ENCODE measurements at places on chromosomes 13 and 19. TPM values are rescaled to one million over a fixed set of nuclear protein-coding genes. Genes with fewer than 3 reads are reported as not detected.

ITGBL1 gene
- 0.81 TPM for total RNA-seq

FUZ gene
- total RNA-seq = 21.0 TPM

ICAM4 gene
- total RNA-seq = not detected

SIGLEC12 gene
- total RNA-seq = not detected

DNA sequence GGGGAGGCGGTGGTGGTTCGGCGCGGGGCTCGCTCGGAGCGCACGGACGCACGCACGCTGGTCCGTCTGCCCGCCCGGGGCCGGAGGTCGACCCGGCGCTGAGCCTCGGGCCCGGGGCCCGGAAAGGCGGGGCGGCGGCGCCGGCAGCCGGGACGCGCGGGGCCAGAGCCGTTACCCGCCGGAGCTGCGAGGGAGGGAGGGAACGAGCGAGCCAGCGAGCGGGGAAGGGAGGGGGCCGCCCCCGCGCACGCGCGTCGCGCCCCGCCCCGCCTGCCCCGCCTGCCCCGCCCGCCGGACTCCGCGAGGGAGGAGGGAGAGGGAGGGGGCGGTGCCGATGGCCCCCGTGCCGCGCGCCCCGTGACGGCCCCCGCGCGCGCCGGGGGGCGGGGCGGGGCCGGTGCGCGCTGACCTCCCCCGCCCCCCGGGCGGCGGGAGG, 15.0 kb downstream of the CIC start:
- H3K36me3 ChIP-seq = peaks cover 20% of the 10 kb centered on the region
- H3K27me3 ChIP-seq = no peaks in the 10 kb centered on the region
- H3K27ac ChIP-seq = peak overlapping the region; percentile 99
- peak; percentile 94 for DNase-seq

DNA sequence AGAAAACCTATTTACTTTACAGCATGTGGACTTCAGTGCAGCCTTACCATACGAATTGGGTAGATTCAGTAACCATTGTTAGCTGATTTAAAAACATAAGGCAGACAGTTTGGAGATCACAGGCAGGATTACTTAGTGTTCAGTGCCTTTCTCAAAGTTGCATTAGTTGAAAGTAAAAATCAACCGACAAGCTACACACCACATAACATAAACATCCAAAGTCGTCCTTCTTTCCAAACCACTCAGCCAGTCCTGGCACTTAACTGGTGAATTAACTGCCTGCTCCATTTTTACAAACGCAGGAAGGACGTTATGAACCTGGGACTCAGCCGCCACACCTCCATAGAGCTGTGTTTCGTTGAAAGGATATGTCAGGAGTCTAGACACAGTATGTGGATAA, 91.4 kb downstream of the COL4A1 start:
- DNase-seq = no peak
- H3K27ac ChIP-seq = peak overlapping the region; percentile 87
- peaks cover 15% of the 10 kb centered on the region for H3K36me3 ChIP-seq
- H3K27me3 ChIP-seq = no peaks in the 10 kb centered on the region
- no peak overlapping the region for H3K4me3 ChIP-seq

DNA sequence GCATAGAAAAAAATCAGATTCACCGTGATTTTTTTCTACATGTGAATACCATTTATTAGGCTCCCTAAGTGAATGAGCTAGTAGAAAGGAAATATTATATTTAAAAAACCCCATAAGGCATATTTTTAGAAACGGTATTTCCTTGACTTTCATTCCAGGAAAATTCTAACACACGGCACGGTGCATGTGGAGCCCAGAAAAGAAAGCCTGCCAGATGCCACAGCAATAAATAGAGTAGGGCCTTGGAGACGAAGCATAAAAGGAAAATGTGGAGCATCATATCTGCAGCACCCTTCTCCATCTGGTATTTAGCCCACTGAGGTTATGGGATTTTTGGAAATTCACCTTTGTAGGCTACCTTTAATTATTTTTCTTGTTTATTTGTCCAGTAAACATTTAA, 314.4 kb downstream of the ENOX1 start:
- no peaks in the 10 kb centered on the region for H3K36me3 ChIP-seq
- H3K4me3 ChIP-seq = no peak overlapping the region
- peaks cover 9% of the 10 kb centered on the region for H3K4me1 ChIP-seq
- no peaks in the 10 kb centered on the region for H3K27me3 ChIP-seq
- DNase-seq = no peak

GRCh38 chr13:99812625-99813024, 158.9 kb downstream of the ZIC5 start:
- H3K27ac ChIP-seq = no peak overlapping the region
- no peak overlapping the region for H3K4me3 ChIP-seq
- H3K4me1 ChIP-seq = no peaks in the 10 kb centered on the region

- no peak overlapping the region for H3K4me3 ChIP-seq
- H3K27ac ChIP-seq = no peak overlapping the region
- H3K27me3 ChIP-seq = no peaks in the 10 kb centered on the region
- no peaks in the 10 kb centered on the region for H3K4me1 ChIP-seq
These were observed 1707.6 kb upstream of the SLC10A2 start for GRCh38 chr13:104773775-104774174.

DNA sequence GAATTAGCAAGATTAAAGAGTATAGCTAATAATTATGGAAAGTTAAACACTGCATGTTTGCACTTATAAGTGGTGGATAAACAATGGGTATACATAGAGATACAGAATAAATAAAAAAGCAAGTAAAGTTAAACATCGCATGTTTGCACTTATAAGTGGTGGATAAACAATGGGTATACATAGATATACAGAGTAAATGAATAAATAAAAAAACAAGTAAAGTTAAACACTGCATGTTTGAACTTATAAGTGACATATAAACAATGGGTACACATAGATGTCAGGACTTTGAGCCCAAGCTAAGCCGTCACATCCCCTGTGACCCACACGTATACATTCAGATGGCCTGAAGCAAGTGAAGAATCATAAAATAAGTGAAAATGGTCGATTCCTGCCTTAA, 1533.3 kb upstream of the SPRY2 start:
- DNase-seq = no peak
- no peak overlapping the region for H3K27ac ChIP-seq
- H3K4me1 ChIP-seq = no peaks in the 10 kb centered on the region
- no peaks in the 10 kb centered on the region for H3K27me3 ChIP-seq

- DNase-seq = no peak
- peaks cover 14% of the 10 kb centered on the region for H3K36me3 ChIP-seq
- no peak overlapping the region for H3K4me3 ChIP-seq
- no peaks in the 10 kb centered on the region for H3K4me1 ChIP-seq
- no peaks in the 10 kb centered on the region for H3K27me3 ChIP-seq
- no peak overlapping the region for H3K27ac ChIP-seq
These were observed 25.8 kb downstream of the EPN1 start for GRCh38 chr19:55700813-55701212.

- no peaks in the 10 kb centered on the region for H3K4me1 ChIP-seq
- H3K36me3 ChIP-seq = no peaks in the 10 kb centered on the region
- DNase-seq = no peak
- no peaks in the 10 kb centered on the region for H3K27me3 ChIP-seq
- H3K27ac ChIP-seq = no peak overlapping the region
These were observed 668.1 kb downstream of the SLITRK5 start for GRCh38 chr13:88339271-88339741.

DNA sequence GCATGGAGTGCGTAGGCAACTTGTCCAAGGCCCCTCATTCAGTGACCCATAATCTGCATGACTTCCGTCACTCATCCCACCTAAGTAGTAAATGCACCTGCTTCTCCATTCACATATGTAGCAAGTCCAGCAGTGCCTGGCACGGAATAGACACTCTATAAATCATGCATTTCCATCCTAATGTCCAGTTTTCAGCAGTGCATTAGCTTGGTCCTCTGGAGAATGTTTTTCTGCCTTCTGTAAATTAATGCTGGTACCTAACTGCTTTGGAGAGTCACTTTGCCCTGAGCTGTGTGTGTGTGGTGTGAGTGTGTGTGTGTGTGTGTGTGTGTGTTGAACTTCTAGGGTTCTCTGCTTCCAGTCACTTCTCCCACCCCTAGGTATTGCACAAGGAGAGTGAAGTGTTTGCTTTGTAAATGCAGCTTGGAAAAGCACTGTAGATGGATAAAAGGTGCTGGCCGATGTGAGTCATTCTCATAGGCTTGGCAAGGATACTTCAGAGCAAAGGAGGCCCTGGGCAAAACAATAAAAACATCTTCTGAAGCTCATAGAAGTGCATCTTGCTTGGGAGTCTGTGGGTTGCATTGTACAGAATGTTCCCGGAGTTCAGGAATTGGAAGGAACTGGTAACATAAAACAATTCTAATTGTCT, 181.8 kb downstream of the KATNAL1 start:
- peak; percentile 90 for DNase-seq
- peak overlapping the region; percentile 81 for H3K27ac ChIP-seq
- no peaks in the 10 kb centered on the region for H3K4me1 ChIP-seq
- no peaks in the 10 kb centered on the region for H3K36me3 ChIP-seq
- no peaks in the 10 kb centered on the region for H3K27me3 ChIP-seq

DNA sequence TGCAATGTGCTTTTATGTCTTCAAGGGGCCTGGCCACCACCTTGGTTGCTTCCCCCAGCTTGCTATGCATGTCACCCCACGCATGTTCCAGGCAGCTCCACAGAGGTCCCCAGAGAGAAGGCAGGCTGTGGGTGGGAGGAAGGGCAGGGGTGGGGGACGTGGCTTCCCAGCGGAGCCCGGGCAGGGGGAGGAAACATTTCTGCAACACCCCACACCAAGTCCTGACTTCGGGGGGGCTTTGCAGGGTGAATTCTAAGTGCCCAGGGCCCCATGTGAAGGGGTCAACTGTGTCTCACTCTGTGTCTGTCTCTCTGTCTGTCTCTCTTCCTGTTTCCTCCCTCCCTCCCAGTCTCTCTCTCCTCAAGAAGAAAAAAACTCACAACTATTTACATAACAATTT, 39.6 kb downstream of the LTBP4 start:
- no peak overlapping the region for H3K4me3 ChIP-seq
- DNase-seq = peak; percentile 71
- H3K27me3 ChIP-seq = no peaks in the 10 kb centered on the region
- H3K36me3 ChIP-seq = no peaks in the 10 kb centered on the region
- H3K4me1 ChIP-seq = peaks cover 22% of the 10 kb centered on the region

DNA sequence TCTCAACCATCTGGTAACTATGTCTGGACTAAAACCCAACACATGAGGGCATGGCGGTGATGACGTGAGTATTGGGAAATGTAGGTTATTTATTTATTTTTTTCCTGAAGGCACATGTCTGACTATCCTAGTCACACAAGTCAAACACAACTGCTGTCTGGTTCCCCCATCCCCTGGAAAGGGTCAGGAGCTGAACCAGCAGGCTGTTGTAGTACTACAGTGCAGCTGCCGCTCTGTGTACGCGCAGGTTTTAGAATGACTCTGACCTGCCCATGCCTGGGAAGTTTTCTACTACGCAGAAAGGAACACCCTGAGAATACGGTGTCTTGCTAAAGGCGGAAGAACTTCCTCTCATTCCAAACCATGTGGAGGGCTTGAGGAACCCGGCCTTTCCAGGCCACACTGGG, 1.2 kb downstream of the SLC7A1 start:
- no peaks in the 10 kb centered on the region for H3K36me3 ChIP-seq
- peak; percentile 78 for DNase-seq
- no peaks in the 10 kb centered on the region for H3K4me1 ChIP-seq

- H3K4me3 ChIP-seq = no peak overlapping the region
- no peak for DNase-seq
- H3K27me3 ChIP-seq = no peaks in the 10 kb centered on the region
- no peaks in the 10 kb centered on the region for H3K36me3 ChIP-seq
- no peaks in the 10 kb centered on the region for H3K4me1 ChIP-seq
These were observed 283.8 kb downstream of the DCT start for GRCh38 chr13:94195715-94196114.

DNA sequence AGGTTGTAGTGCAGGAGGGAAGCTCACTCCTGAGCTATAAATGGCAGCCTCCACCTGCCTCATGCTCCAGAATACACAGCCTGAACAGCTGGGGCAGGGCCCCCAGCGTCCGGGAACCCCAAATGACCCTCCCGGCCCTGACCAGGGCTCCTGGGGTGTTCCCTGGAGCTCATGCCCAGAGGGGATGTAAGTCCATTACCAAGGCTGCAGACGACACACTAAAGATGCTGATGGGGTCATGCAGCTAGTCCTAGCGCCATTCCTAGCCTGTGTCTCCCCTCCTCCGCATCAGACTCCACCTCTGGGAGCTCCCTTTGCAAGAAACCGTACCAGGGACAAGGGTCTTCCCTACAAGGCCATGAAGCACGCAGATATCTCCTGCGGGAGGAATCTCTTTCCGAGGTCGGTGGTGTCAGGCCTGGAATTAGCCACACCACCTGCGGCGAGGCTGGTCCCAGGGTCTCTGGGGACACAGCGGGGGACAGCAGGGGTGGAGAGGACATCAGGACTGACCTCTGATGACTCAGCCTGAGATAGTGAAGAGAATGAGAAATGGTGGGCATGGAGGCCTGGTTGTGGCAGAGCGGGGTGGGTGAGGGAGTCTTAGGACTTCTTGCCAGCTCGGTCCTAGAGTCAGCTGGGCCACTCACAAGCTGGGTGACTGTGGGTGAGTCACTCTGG, 11.9 kb upstream of the TPM4 start:
- peak overlapping the region; percentile 100 for H3K27ac ChIP-seq
- DNase-seq = no peak
- H3K36me3 ChIP-seq = no peaks in the 10 kb centered on the region
- peaks cover 22% of the 10 kb centered on the region for H3K4me1 ChIP-seq
- H3K4me3 ChIP-seq = no peak overlapping the region

GRCh38 chr13:47216176-47216822, 319.4 kb upstream of the HTR2A start:
- DNase-seq = no peak
- H3K4me1 ChIP-seq = no peaks in the 10 kb centered on the region
- H3K36me3 ChIP-seq = no peaks in the 10 kb centered on the region
- H3K27me3 ChIP-seq = no peaks in the 10 kb centered on the region
- no peak overlapping the region for H3K27ac ChIP-seq
- H3K4me3 ChIP-seq = no peak overlapping the region

DNA sequence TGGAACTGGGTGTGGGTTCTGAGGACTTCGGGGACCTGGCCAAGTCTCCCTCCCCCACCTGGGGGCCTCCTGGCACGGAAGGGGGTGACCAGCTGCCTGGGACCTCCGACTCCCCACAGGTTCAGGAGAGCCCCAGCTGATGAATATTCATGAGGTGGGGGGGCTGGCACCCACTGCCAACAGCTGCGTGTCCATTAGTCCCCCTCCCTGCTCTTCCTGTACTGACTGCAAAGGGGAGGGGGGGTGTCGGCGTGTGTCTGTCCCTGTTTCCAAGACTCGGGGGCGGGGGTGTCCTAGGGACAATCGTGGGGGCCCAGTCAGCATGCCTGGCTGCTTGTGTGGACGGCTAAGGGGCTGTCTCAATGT, 10.6 kb upstream of the NFIX start:
- no peak overlapping the region for H3K27ac ChIP-seq
- H3K4me3 ChIP-seq = no peak overlapping the region
- H3K4me1 ChIP-seq = no peaks in the 10 kb centered on the region

GRCh38 chr19:5719274-5719960, 529 bp downstream of the LONP1 start:
- no peaks in the 10 kb centered on the region for H3K27me3 ChIP-seq
- peaks cover 24% of the 10 kb centered on the region for H3K4me1 ChIP-seq
- H3K36me3 ChIP-seq = no peaks in the 10 kb centered on the region
- H3K4me3 ChIP-seq = peak overlapping the region; percentile 92
- no peak for DNase-seq

Data from sigmoid colon (tissue), 7 donors.